RPMI7951 (cell line): ENCODE measurements at places on chromosomes 4 and X.
A peak's percentile ranks its signal among the peaks of the same experiment; 100 is the strongest.

GRCh38 chrX:41889317-41890025, 33.9 kb downstream of the CASK start:
- DNase-seq, result peak; percentile 42

GRCh38 chrX:24902806-24903205, 113.0 kb downstream of the ARX start:
- DNase-seq, result peak; percentile 45

- no peak for DNase-seq
Observed at GRCh38 chr4:147839200-147839599, 107.3 kb downstream of the ARHGAP10 start.

DNA sequence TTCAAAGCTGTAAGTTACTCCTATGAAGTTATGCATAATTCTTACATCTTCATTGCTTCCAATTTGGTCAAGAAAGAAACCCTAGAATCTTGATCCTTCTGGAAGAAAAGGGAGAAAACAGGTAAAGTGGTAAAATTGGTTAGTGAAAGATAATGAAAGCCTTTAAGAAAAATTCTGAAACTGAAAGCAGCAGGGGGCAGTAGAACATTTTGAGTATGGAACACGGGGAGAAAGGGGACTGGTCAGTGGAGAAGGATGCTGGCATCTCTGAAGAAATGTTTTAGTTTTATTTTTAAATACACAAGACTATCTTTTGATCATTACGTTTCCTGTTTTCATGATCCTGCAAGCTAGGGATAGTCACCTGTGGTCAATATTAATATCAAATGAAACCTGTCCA, 54.3 kb downstream of the SLIT2 start:
- DNase-seq, result peak; percentile 34

DNA sequence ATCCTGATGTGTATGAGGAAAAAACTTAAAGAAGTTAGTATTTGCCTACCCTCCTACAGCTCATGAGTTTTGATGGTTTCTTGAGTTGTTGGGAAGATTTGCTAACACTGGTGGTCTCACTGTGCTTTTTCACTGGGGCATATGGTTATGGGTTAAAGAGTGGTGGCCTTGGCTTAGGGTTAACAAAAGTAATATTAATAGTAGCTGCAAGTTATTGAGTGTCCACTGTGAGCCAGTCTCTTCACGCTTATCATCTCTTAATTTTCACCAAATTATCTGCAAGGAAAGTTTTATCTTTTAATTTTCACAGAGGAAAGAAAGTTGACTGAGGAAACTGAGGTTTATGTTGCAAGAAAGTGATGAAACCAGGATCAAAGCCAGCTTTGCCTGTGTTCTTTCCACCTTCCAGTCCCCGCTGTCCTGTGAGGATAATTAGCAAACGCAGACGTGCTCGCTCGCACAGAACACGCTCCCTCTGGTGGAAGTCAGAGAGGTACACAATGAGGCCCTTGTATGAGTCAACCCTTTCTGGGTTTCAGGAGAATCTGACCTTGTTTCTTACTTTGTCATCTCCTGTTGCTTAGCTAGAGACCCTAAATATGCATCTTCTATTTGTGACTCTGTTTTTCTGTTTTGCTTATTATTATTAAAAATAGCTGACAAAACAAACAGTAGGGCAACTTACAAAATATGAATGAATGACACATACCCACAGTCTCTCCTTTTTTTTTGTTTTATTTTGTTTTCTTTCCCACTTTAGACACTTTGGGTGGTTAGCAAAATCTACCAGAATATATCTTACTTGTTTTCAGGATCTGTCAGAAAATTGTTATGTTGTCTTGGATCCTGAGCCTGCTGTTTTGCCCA, 94.3 kb downstream of the DDIT4L start:
- DNase-seq, result peak; percentile 66

GRCh38 chr4:44194365-44194764, 254.2 kb downstream of the KCTD8 start:
- DNase-seq, result no peak

DNA sequence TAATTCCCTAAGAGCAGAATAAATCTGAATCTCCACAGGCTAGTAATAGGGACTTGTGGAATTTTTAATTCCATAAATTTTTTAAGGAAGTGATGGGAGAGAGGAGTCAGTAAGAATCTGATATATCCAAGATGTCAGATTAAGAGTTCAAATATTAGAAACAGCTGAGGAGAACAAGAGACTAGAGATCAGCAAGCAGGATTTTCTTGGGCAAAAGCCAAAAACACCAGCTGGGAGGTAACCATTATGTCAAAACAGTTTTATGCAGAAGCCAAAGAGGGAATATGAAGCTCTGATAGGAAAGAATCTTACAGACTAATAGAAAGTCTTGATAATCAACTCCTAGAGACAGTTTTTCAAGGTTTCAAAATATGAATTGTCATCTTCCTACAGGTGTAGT, 72.2 kb upstream of the RBPJ start:
- peak; percentile 69 for DNase-seq

GRCh38 chr4:181877329-181877848, 365.8 kb upstream of the TENM3 start:
- peak; percentile 26 for DNase-seq

- no peak for DNase-seq
Observed at GRCh38 chr4:100269446-100269845, 79.2 kb upstream of the DDIT4L start.

DNA sequence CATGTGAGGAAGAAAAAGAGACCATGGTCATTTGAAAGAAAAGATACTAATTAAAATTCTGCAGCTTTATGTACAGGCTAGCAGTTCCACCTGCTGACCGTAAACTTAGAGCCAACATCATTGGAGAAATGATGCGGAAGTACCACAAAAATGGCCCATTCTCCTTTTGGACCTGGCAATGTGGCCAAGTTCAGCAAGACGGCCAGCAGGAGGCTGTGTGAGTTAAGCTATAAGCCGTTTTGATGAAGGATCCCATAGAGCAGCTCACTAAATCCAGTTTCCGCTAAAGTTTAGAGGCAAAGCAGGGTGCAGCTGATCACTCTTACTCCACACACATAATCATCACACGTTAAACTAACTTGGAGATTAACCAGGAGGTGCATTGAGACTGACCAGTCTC, 133.8 kb downstream of the LDB2 start:
- peak; percentile 29 for DNase-seq

- no peak for DNase-seq
Observed at GRCh38 chr4:121253961-121254360, 89.8 kb upstream of the TNIP3 start.

- no peak for DNase-seq
Observed at GRCh38 chr4:78131403-78131802, 74.3 kb downstream of the FRAS1 start.

DNA sequence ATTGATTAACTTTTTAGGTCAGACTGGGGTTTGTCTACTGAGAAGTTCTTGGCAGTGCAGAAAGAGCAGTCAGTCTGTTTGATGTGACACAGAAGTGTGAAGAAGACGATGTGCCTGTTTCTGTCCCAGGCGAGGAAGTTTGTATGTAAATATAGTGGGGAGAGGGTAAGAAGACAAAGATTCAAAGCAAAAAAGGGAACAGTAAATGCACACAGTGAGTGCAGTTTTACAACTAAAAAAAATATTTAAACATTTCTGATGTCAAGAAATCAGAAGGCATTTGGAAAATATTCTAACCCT, 264.9 kb downstream of the RAPGEF2 start:
- DNase-seq, result no peak

- no peak for DNase-seq
Observed at GRCh38 chrX:153903238-153903980, 1.1 kb upstream of the AVPR2 start.

- peak; percentile 55 for DNase-seq
Observed at GRCh38 chr4:80138551-80139538, 58.5 kb upstream of the PRDM8 start.

GRCh38 chr4:26337612-26338011, 16.8 kb downstream of the RBPJ start:
- no peak for DNase-seq

DNA sequence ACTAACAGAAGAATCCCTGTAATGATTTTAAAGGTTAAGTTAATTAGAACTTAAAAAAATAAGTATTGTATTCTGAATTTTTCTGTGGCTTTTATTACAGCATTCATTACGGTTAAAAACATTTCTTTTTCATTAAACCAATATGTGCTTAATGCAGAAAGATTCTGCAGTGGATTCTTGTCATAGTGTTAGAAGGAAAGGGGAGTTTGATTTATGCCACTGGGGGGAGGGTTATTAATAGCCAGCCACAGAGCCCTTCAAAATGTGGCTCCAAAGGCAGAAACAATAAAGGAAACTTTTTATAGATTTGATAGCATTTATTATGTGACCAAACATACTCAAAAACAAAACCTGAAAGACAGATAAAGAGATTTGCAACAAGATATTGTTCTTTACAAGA, 9.1 kb downstream of the SMAD1 start:
- no peak for DNase-seq
